ENCODE measurements at places on chromosomes 6 and 20. TPM values are rescaled to one million over a fixed set of nuclear protein-coding genes. Genes with fewer than 3 reads are reported as not detected.

DNA sequence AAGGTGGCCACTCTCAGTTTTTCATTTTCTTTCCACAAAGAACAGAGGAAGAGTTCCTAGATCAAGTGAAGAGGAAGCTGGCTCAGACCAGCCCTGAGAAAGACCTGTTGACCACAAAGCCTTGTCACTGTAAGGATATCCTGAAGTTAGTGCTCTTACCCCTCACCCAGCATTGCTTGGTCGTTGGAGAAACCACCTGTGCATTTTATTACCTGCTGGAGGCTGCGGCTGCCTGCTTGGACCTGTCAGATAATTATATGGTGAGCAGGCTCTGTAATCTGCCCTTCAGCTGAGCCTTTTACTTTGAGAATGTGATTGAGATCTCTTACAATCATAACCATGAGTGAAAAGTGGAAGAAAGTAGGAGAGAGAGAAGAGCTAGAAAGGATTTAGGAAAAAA lies 21.9 kb downstream of the TREML1 start:
- DNase-seq: no peak

- no peak for DNase-seq
Measured at GRCh38 chr6:158627940-158628211, 16.7 kb downstream of the DYNLT1 start.

GRCh38 chr6:15413466-15414234 lies 167.8 kb downstream of the JARID2 start:
- DNase-seq: no peak

- DNase-seq: no peak
Measured at GRCh38 chr6:16108921-16109658, 19.8 kb upstream of the MYLIP start.

DNA sequence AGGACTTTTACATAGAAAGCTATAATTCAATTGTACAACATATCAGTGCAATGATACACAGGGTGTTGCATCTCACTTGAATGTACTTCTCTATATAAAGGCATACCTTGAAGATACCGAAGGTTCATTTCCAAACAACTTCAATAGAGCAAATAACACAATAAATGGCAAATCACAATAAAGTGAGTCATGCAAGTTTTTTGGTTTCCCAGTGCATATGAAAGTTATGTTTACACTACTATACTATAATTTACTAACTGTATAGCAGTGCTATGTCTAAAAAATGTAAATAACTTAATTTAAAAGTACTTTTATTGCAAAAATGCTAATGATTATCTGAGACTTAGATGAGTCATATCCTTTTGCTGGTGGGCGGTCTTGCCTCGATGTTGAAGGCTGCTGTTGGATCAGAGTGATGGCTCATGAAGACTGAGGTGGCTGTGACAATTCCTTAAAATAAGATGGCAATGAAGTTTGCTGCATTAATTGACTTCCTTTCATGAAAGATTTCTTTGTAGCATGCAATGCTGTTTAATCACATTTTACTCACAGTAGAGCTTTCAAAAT lies 188.8 kb downstream of the TASP1 start:
- peak; percentile 15 for DNase-seq

GRCh38 chr6:6686748-6687601 lies 98.5 kb downstream of the LY86 start:
- DNase-seq: peak; percentile 95

DNA sequence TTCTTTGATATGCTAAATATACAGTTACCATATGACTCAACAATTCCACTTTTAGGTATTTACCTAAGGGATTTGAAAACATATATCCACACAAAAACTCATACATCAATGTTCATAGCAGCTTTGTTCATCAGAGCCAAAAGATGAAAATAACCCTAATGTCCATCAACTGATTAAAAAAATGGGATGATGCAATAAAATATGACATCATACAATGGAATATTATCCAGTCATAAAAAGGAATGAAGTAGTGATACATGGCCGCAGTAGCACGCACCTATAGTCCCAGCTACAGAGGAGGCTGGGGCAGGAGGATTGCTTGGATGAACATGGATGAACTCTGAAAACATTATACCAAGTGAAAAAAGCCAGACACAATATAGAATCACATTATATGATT lies 101.4 kb upstream of the SIRPA start:
- no peak for DNase-seq

The ERVFRD-1 gene
- not detected for total RNA-seq
